ENCODE measurements at places on chromosomes 12 and 14.

DNA sequence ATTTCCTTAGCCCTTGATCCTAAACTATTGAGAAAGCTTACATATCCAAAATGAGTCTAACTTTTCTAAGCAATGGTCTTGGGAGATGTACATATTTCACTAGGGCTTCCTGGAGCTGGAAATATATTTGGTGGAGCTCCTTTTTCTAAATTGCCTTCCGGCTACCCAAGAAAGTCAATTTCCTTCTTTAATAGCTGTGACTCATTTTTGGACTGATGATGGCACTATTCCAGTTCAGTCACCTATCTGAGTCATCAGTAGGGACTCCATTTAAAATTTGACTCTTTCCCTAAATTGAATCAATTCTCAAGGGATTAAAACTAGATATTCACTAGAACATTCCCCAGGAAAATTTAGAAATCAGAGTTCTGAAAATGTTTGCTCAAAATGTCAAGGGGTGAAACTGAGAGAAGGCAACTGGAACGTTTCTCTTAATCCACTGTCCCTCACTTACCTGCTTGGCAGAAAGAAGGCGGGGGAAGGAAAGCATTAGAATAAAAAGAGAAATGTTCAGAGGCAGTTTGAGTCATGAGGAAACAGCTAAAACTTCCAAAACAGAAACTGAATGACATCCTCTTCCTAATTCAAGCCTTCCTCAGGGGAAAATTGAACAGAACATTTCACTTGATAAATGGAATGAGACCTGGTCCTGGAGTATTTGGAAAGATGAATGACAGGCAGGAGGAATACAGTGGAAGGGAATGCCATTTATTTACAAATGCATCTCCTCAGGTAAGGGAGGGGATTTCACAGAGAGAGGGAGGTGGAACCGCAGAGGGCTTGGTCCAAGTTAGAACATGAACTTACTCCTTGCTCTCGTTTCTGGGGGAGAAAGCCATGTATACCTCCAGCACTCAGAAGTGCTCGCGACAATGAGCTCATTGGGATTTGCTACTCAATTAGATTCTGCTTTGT lies 91.2 kb downstream of the RGS6 start:
- DNase-seq: no peak

- no peak for DNase-seq
These were observed 4.2 kb downstream of the TAMALIN start for GRCh38 chr12:52010692-52011601.

DNA sequence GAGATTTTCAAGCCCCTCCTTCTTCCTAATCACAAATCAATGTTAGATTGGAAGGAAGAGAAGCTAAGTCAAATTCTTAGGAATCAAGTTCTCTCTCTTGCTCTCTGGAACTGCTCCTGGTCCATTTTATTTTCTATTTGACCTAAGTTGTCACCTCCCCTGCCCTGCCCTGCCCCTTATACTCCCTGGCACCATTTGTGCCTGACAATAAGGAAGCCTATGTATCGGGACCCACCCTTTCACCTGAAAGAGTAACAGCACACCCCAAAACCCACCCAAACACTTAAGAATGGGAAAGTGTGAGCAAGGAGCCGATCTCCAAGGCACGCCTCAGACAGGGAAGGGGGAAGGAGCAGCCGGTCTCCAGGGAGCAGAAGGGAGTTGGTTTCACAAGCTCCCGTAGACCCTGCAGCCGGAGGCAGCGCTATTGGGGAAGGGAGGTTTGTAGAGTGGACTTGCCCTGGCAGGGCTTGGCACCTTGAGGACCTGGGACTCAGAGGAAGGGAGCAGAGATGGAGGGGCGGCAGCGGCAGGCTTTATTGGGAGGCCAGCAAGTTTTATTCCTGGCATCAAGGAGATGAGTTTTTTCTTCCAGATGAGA lies 1.6 kb downstream of the LRRC74A start:
- no peak for DNase-seq

DNA sequence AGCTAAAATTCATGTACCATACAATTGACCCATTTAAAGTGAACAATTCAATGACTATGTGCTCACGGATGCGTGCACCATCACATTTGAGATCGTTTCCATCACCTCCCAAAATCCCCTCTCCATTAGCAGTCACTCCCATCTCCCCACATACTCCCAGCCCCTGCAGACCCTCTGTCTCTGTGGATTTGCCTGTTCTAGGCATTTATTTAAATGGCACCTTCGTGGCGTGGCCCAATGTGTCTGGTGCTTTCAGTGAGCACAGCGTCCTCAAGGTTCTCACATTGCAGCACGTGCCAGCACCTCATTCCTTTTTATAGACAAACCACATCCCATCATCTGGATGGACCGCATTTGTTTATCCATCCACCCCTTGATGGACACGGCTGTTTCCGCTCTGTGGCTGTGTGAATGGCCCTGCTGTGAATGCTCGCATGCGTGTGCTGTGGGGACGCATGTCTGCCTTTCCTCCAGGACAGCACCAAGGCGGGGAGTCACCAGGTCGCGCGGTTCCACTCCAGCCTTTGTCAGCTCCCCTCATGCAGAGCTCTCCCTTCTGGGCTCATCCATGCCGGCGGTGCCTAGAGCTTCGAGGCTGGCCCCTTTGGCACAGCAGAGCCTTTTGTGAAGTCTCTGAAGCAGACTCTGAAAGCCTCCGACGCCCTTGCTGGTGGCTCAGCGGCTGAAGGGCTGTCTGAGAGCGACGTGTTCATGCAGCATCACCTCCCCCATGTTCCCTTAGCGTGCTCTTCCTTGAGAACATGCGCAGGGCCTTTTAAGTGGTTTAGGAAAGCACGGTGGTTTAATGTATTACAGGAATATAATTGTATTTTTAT lies 184.4 kb downstream of the KIF26A start:
- DNase-seq: no peak

GRCh38 chr14:89977668-89978067 lies 21.9 kb downstream of the TDP1 start:
- no peak for DNase-seq

- DNase-seq: no peak
These were observed 266.4 kb upstream of the RGS6 start for GRCh38 chr14:71665781-71666180.

Measured in CD4-positive, alpha-beta memory T cell (primary cell).